ENCODE measurements at places on chromosomes 11 and 22. TPM values are rescaled to one million over a fixed set of nuclear protein-coding genes. Genes with fewer than 3 reads are reported as not detected.

Gene C2CD3
- polyA plus RNA-seq, result 12.9 TPM

Gene ACR
- polyA plus RNA-seq, result 0.43 TPM

Gene TSSK2
- not detected for polyA plus RNA-seq

Gene PAX6
- not detected for polyA plus RNA-seq

Gene SNX32
- polyA plus RNA-seq, result 0.29 TPM

Gene P4HA3
- polyA plus RNA-seq, result 34.1 TPM

Gene HSPA8
- 1,403 TPM for polyA plus RNA-seq

Gene MTMR3
- polyA plus RNA-seq, result 36.5 TPM

Gene GAL3ST1
- 0.06 TPM for polyA plus RNA-seq

Gene TMPRSS5
- polyA plus RNA-seq, result 0.40 TPM

Gene LIPT2
- 4.0 TPM for polyA plus RNA-seq

Gene TST
- 116 TPM for polyA plus RNA-seq

Gene CCDC73
- polyA plus RNA-seq, result not detected

Gene MRGPRX3
- polyA plus RNA-seq, result not detected

Gene LSP1
- polyA plus RNA-seq, result not detected

Gene OR52H1
- polyA plus RNA-seq, result 0.33 TPM

Gene UPB1
- 0.27 TPM for polyA plus RNA-seq

Gene ENTHD1
- polyA plus RNA-seq, result not detected

Gene SERPIND1
- 0.94 TPM for polyA plus RNA-seq

Gene UBQLN3
- not detected for polyA plus RNA-seq

Gene OR51B2
- not detected for polyA plus RNA-seq

Gene DCPS
- 36.0 TPM for polyA plus RNA-seq

Gene OSM
- polyA plus RNA-seq, result not detected

Gene EIF3F
- 579 TPM for polyA plus RNA-seq

Gene BLID
- polyA plus RNA-seq, result 0.12 TPM

Gene RIMBP3B
- not detected for polyA plus RNA-seq

Gene CNIH2
- 0.46 TPM for polyA plus RNA-seq

Gene SRSF8
- polyA plus RNA-seq, result 19.5 TPM

Gene SLC22A6
- polyA plus RNA-seq, result not detected

Gene CENATAC
- 14.6 TPM for polyA plus RNA-seq

Gene SHANK2
- polyA plus RNA-seq, result not detected

Gene BDNF
- polyA plus RNA-seq, result 3.2 TPM

All from endothelial cell of umbilical vein (primary cell).